Natural killer cell treated with Interleukin-12 subunit alpha and Interleukin-12 subunit beta and Interleukin-15 and Interleukin-18, amount 100 ng/mL, for 72 hours (primary cell): ENCODE measurements at places on chromosomes 5 and 9.

DNA sequence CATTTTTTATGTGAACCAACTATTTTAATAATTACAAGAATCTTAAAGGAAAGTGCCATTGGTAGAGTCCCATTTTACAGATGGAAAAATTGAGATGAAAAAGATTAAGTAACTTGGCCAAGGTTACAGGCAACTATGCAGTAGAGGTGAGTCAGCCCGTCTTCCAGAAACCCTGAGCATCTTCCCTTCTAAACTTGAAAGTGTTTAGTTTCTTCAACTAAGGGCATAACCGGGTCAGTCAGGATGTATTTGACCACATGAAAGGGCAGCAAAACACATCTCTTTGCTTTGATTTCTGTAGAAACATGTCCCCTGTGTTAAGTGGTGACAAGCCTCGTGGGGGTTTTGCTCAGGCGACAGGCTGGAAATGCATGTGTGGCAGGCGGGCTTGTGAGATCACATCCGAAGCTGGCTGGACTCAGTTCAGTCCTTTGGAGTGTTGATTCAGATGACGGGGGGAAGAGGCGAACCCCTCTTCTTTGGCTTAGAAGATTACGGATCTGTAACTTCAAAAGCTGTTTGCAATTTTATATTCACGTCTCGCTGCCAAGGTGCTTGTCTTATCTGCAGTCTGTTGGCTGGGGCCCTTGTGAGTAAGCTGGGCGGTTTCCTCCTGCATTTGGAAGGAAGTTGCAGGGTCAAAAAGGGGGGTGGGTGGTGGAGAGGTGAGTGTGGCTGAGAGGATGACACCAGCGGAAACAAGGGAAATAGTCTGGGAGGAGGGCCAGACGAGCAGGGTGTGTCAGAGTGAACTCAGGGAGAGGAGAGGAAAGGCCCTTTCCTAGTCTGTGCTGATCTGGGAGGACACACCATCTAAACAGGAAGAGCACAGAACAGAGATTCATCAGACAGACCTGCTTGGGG lies 78.9 kb upstream of the RPS23 start:
- DNase-seq, result peak; percentile 84

DNA sequence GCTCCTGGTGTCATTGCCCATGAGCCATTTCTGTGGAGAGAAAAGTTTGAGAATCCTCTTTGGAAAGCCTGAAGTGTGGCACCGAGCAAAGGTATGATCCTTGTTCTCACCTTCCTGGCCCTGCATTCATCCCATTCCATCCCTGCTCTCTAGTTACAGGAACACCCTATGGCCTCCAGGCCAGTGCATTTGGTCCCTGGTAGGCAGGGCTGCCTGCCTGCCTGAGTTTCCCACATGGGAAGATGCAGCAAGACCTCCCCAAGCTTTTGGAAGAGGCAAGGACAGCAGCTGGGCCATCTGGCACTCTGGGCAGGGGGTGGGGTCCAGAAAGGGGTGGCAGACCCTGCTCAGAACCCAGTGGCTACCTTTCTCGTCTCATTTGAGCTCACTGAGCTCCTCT lies 24.5 kb downstream of the IGIP start:
- no peak for DNase-seq

GRCh38 chr9:86829496-86830046 lies 117.7 kb downstream of the GAS1 start:
- no peak for DNase-seq

DNA sequence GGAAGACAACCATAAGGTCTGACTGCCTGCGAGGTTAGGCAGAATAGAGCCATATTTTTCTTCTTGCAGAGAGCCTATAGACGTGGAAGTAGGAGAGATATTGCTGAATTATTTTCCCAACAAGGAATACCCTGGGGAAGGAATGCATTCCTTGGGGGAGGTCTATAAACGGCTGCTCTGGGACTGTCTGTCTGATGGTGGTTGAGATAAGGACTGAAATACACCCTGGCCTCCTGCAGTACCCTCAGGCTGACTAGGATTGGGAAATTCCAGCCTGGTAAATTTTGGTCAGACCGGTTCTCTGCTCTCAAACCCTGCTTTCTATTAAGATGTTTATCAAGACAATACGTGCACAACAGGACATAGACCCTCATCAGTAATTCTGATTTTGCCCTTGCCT lies 617.5 kb upstream of the GRIN3A start:
- DNase-seq, result no peak

- no peak for DNase-seq
Observed at GRCh38 chr9:137083394-137084004, 3.3 kb upstream of the MAN1B1 start.

DNA sequence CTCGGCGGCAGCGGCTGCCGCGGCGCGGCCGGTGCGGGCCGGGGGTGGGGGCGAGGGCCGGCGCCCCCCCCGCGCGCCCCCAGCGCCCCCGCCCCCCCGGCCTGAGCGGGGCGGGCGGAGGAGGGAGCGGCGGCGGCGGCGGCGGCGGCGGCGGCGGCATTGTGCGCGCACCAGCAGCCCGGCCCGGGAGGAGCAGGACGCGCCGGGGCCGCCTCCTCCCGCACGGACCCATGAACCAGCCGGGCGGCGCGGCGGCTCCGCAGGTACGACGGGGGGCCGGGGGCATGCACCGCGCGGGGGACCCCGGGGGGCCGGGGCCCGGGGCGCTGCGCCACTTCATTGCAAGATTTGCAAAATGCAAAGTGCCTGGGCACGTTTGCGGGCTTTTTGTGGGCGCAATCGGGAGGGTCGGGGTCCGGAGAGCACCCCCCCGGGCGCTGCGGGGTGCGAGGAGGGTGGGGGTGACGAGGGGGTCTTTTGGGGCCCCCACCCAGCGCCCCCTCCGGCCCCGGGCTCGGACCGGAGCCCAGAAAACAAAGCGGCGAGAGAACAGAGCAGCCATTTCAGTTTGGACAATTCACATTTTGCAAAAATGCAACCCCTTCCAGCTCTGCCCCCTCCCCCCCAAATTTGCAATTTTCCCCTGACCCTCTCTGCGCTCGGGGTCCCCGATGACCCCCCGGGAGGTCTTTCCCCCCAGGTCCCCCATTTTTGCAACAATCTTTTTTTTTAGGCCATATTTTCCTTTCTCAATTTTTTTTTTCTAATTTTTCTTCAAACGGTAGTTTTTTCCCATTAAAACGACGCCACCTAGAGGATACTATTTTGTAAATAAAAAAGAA lies at the start of gene ZNF618:
ZNF618 (plus strand) TSS at position 159 of the 842 bp plus-strand sequence; CDS start at position 231, 72 bp downstream.
- no peak for DNase-seq

DNA sequence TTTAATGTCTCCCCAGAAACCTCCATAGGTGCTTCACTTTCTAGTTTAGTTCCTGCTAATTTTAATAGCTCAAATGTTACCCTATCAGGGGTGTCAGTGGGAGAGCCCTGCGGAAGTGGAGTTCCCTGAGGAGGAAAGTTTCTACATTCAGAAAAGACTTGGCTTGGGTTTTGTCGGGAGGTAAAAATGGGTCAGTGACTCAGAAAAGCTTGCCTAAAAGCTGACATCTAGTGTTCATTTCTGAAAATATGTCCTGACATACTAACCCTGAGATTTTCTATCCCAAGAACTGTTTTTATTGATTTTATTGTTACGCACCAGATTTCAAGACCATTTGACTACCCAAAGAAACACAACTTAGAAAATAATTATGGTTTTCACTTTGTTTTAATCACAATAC lies 40.9 kb upstream of the GLDC start:
- no peak for DNase-seq

DNA sequence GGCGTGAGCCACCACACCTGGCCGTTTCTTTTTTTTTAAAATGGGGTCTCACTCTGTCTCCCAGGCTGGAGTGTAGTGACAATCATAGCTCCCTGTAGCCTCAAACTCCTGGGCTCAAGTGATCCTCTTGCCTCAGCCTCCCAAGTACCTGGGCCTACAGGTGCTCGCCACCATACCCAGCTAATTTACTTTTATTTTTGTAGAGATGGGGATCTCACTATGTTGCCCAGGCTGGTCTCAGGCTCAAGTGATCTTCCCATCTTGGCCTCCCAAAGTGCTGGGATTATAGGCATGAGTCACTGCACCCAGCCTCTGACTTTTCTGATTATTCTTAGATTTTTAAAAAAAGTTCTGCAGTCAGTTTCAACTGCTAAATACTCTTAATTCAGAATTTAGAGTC lies 21.3 kb downstream of the RAI14 start:
- no peak for DNase-seq

DNA sequence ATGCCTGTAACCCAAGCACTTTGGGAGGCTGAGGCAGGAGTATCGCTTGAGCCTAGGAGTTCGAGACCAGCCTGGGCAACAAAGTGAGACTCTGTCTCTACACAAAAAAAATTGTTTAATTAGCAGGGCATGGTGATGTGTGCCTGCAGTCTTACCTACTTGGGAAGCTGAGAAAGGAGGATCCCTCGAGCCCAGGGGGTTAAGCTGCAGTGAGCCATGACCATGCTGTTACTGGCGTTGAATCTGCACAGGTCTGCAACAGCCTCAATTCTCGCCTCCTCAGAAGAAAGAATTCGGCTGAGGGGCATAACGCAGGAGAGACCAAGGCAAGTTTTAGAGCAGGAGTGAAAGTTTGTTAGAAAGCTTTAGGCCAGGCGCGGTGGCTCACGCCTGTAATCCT lies 18.0 kb downstream of the CCT5 start:
- no peak for DNase-seq

DNA sequence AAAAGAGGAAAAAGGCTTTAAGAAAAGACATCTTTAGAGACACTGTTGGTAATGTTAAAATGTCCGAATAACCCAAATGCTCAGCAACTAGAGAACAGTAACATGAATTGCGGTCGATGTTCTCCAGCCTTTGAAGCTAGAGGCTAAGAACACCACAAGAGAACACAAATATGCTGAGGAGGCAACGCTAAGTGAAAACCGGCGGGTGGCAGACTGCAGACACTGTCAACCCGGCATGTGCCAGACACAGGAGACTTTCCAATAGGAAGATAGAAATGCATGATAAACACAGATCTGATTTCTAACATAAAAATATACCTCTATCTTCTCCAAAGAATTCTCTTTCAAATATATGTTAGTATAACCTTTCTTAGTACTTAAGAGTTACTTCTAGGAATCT lies 18.4 kb upstream of the DDX41 start:
- DNase-seq, result no peak

DNA sequence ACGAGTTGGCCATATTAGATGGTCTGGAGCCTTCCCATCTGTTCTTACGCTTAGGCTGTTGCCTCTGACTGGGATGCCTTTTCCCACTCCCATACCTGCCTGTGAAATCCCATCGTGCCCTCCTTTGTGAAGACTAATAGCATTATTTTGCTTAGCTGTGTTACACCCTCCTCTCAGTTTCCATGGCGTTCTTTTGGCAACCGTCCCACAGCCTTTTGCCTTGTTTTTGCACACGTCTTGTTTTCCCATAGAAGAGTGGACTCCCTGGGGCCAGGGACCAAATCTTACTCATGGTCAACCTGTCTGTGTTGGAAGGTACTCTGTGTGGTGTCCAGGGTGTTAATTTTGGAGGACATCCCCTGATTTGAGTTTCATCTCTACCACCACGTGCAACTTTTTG lies 242.1 kb downstream of the HSPA4 start:
- no peak for DNase-seq

GRCh38 chr9:72199238-72199637 lies 50.0 kb downstream of the GDA start:
- no peak for DNase-seq
